ENCODE measurements at places on chromosomes 12 and 14.

DNA sequence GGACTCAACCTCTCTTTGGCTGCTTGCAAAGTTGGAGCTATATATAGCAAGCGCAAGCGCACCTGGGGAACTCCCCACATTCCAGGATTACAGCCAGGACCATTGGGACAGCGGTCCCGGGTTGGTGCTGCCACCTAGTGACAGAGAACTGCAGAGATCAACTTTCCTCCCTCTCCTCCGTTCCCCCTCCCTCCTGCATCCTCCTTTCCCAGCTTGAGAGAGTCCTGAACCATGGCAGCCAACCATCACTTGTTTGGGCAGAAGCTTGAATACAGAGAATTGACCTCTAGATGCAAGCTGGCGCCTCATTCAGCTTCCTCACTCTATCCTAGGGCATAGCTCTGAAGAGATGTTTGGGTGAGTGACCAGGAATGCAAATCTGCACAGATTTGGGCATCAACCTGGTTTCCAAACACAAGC is 17.4 kb upstream of the FLVCR2 start:
- peak; percentile 75 for DNase-seq

GRCh38 chr14:57692671-57693070 is 173.2 kb downstream of the SLC35F4 start:
- no peak for DNase-seq

DNA sequence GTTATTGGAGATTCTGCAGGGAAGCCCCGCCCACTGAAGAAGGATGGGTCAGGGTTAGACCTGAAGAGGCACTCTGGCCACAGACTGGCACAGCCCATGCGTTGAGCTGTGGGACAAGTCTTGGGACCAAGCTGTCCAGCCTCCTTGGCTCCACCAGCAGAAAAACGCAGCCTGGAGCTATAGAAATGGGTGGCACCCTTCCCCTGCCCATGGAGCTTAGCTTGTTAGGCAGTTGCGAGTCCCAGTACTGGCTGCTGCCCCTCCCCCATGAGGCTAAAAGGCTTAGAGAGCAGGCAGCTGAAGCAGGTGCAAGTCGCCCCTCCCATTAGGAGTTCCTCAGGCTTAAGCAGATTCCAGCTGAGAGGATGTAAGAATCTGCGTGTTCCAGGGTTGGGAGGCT is 1124.0 kb upstream of the TMEM132C start:
- DNase-seq: peak; percentile 94

DNA sequence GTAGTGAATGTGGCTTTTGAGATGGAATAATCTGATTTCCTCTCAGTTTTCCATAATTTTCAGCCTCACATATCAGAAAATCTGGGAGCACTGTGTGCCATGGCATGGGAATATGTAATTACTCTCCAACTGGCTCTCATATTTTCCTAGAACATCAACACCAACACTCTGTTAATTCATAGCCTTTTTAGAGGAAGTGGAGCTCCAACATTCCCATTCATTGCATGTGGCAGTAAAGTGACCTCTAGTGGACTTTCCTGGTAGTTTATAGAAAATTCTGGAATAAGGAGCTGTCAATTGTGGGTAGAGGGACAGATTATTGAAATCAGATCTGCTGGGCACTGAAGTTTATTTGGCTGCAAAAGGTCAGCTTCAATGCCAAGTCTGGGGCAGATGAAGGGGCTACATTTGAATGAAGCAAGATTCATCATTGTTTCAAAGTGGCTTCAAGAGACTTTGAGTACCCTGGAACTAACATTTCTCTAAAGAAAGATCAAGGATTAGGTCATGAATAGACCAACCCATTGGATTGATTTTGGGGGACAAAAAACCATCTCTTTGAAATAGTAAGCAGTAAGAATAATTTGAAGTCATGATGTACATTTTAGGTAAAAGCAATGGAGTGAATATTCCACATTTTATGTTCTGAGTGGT is 23.6 kb upstream of the USP44 start:
- no peak for DNase-seq

GRCh38 chr12:73110816-73111215 is 838.6 kb downstream of the TRHDE start:
- DNase-seq: no peak

DNA sequence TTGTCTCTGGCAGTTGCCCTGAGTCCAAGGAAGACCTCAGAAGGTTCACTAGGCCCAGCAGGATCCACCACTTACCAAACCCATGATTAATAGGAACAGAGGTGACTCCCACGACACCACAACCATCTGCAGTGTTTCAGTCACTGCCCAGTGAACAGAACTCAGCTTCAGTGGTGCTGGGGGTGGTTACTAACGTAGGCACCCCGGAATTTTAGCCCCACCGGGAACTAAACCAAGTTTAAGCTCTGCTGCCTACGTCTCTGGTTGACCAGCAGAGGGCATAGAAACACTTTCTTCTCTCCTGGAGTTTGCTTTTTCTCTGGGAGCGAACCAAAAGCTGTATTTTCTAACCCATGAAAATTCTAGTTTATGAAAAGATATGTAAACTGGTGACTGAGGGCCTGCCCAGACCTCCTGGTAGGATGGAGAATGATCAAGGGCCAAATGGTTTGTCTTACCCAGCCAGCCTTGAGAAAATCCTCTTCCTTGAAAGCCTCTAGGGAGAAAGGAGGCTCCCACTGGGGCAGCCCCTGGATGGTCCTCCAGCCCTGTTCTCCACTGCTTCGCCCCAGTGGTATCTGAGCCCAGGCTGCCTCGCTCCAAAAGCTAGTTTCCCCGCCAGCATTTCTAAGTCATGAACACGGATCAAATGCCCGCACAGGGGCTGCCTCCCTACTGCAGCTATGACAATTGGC is 379.8 kb downstream of the DPF3 start:
- peak; percentile 11 for DNase-seq

Measured in WERI-Rb-1 (cell line).